Activated naive CD8-positive, alpha-beta T cell treated with anti-CD3 and anti-CD28 coated beads, Interleukin-2, amount 50 U/mL, for 24 hours (primary cell): ENCODE measurements at places on chromosomes 11 and 22.

GRCh38 chr11:117221775-117222517 is 9.9 kb downstream of the PCSK7 start:
- DNase-seq, result no peak

DNA sequence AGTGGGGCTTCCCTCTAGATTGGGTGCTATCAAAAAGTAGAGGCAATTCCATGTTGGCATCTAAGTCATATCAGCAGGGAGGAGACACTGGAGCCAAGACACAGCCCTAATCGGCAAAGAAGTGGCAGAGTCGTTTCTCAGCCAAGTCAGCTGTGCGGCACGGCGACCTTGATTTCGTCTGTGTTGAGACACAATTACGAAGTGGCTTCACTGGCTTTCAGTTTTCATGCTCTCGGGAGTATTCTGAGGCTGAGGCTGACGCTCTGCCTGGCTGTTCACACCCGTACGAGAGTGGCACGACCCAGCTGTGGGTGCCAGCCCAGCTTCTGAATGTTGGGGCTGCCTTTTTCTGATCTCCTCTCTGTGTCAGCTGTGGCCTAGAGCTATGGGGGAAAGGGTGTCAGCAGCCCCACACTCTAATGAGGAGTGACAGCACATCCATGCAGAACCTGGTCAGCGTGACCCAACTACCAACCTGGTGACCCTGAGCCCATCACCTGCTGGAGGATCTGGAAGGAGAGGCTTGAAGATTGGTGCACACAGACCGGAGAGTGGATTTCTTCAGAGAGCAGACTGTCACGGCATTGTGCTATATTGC is 105.7 kb upstream of the TMEM45B start:
- DNase-seq, result no peak

GRCh38 chr11:34448223-34448994 is 9.7 kb downstream of the CAT start:
- no peak for DNase-seq

GRCh38 chr11:19561011-19561410 is 151.6 kb upstream of the NAV2 start:
- DNase-seq, result no peak

- no peak for DNase-seq
Observed at GRCh38 chr22:47328550-47329243, 566.2 kb downstream of the TBC1D22A start.

DNA sequence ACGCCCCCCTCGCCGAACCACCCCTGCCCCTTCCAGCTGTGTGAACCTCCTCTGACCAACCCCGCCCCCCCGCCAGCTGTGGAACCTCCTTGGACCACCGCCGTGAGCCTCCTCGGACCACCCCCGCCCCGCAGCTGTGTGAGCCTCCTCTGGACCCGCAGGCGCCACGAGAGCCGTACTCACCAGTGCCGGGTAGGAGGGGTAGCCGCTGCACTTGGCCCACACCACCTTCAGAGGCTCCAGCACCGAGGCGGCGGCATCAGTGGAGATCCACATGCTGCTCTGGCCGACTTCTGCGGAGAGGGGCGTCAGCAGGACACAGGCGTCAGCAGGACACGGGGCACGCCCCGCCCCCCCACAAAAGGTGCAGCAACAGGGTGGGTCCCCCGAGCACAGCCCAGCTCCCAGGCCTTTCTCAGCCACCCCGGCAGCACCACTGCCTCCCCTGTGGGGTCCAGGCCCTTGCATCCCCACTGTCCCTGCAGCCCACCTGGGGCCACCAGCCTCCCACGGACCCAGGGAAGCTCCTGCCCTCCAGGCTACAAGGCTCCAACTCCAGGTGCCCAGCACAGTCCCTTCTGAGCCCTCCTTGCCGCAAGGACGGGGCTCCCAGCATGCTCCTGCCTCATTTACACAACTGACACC is 51.7 kb downstream of the BRD1 start:
- no peak for DNase-seq

DNA sequence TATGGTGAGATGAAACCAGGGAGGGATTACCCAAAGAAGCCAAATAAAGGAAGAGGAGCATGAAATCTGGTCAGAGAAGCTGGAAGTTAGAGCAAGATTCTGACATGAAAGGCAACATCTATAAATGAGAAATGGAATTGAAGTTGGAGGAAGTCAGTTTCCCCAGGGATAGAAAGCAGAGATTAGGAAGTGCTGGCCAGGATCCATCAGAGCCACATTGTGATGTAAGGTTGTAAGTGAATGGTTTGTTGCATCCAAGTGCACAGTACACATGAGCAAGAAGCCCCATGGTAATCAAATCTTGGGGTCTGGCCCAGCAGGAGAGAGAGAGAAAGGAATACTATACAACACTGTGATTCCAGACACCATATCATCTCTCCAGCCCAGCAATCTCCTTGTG is 6.6 kb upstream of the NLRP10 start:
- no peak for DNase-seq

DNA sequence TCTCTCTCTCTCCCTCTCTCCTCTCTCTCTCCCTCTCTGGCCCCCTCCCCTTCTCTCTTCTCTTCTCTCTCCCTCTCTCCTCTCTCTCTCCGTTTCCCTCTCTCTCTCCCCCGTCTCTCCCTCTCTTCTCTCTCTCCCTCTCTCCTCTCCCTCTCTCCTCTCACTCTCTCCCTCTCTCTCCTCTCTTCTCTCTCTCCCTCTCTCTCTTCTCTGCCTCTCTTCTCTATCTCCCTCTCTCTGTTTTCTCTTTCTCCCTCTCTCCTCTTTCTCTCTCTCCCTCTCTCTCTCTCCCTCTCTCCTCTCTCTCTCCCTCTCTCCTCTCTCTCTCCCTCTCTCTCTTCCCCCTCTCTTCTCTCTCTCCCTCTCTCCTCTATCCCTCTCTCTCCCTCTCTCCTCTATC is 98.3 kb upstream of the FGF3 start:
- DNase-seq, result no peak

GRCh38 chr22:23065069-23065451 is 5.3 kb upstream of the GNAZ start:
- no peak for DNase-seq

DNA sequence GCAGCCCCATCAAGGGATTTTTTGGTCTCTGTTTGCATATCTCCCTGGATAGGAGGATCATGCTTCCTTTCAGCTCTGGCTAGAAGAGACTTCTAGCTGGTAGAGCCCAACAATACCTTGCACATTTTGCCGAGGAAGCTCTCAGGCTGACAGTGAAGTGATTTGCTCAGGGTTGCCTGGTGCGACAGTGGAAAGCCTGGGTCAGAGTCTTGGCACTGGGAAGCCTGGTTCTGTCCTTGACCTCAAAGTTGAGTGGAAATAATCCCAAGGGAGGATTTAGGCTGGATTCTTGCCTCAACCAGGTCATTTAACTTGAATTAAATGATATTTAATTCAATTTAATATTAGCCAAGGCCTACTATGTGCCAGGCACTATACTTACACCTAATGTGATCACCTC is 24.4 kb upstream of the ALG8 start:
- no peak for DNase-seq

DNA sequence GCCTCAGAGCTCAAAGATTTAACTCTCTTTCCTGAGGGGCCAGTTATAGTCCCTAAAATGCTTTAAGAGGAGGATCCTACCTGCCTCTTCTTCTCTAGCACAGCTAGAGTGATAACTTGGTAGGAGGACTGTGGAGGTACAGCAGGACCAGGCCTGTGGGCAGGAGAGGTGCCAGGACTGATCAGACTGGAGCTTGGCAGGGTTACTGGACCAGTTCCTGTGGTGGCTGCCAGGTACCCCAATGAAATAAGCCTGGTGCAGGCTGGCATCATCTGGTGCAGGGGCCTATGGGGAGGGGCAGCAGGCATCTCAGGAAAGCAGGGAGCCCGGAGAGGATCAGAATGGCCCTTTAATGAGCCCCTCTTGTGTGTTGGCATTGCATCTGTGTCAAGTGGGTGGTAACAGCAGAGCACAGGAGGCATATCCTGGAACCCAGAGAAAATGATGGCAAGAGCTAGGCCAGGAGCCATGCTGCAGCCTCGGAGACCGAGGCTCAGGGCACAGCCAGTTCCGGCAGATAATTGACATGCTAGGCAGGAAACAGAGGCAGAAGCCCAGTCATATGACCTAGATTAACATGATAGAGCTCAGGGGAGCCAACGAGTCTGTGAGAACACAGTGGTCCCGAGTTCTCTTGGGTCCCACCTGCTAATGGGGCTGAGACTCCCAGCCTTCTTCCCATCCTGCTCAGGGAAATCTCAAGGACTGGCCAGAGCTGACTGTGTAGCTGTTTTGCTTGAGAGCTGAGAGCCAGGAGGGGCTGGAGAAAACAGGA is 187.5 kb upstream of the ZBED5 start:
- no peak for DNase-seq

DNA sequence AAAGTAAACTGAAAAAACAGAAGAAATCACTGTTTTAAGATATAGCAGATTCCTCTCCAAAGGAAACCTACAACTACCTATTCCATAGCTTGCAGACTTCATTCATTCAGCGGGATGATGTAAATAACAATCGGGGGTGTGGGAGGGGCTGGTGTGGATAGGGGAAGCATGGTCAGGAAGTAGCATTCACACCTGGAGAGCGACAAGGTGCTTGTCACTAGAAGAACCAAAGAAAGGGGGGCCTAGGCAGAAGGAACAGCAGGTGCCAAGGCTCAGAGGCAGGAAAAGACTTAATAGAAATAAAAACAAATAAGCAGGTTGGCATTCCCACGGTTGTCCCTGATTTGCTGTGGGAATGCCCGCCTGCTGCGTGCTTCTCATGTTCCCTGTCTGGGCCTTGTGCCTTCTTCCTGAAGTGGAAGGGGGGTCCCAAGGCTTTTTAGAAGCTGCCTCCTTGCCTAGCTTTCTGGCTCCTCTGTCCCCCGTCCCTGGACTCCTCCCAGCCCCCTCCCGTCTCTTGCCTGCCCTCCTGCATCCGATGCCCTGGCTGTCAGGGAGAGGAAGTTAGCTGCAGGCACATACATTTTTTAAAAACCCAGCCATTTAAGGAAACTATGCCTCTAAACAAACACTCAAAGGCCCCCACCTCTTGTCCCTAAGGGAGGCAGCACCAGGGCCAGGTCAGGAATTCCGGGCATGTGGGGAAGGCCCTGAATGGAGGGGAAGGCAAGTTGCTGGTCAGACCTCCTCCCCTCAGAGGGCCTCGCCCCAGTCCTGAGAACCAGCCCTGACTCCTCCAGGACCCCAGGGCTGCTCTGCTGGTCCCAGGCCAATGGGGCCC is 54.7 kb upstream of the PRDM11 start:
- no peak for DNase-seq

GRCh38 chr11:114883472-114883871 is 205.1 kb downstream of the NXPE2 start:
- no peak for DNase-seq

DNA sequence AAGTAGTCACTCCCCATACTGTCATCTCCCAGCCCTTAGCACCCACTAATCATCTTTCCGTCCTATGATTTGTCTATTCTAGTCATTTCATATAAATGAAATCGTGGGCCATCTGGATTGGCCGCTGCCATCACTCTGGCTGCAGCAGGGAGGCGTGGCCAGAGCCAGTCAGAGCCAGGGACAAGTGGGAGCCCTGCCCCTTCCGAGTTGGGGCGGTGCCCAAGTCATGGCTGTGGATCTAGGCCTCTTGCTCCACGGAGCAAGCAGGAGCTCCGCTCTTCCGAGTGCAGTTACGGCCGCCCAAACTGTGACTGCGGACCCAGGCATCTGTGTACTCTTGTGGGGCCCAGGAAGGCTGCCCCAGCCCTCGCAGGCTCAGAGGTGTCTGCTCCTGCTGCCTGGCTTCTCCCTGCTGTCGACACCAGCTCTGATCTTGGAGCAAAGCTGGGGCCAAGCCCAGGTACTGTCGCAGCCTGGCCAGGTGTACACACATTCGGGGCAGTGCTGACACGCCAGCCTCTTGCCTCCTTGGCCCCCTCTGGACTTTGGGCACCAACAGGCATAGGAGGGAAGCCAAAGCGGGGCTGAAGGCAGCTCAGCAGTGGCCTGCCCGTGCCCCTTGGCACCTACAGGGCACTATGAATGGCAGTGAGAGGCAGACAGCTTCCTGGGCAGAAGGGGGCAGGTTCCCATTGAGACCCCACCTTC is 8.4 kb downstream of the MRPL48 start:
- DNase-seq, result no peak

- no peak for DNase-seq
Observed at GRCh38 chr11:114236829-114237228, 59.4 kb upstream of the NNMT start.

GRCh38 chr11:121367844-121368225 is 75.3 kb downstream of the SC5D start:
- no peak for DNase-seq

DNA sequence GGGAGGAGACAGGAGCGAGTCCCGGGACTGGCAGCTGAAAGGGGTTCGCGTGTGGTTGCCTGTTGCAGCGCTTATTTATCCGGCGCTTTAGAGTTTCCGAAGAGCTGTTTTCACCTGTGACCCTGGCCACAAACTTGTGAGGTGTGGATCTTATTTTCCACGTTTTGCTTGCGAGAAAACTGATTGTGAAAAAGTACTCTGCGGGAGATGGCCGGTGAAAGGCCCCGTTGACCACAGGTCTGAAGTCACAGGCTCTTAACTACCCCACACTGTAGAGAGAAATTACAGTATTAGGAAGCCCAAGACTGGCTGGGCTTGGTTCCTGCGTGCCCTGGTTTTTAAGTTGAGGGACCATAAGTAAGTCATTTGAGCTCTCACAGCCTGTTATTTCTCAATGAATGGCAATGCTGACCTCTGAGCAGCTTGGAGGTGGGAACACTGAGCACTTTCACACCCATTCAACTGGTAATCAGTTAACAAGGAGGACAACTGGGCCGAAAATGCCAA is 379 bp upstream of the RAB38 start:
- DNase-seq, result no peak

- peak; percentile 26 for DNase-seq
Observed at GRCh38 chr11:20162824-20163782, 2.8 kb upstream of the DBX1 start.

DNA sequence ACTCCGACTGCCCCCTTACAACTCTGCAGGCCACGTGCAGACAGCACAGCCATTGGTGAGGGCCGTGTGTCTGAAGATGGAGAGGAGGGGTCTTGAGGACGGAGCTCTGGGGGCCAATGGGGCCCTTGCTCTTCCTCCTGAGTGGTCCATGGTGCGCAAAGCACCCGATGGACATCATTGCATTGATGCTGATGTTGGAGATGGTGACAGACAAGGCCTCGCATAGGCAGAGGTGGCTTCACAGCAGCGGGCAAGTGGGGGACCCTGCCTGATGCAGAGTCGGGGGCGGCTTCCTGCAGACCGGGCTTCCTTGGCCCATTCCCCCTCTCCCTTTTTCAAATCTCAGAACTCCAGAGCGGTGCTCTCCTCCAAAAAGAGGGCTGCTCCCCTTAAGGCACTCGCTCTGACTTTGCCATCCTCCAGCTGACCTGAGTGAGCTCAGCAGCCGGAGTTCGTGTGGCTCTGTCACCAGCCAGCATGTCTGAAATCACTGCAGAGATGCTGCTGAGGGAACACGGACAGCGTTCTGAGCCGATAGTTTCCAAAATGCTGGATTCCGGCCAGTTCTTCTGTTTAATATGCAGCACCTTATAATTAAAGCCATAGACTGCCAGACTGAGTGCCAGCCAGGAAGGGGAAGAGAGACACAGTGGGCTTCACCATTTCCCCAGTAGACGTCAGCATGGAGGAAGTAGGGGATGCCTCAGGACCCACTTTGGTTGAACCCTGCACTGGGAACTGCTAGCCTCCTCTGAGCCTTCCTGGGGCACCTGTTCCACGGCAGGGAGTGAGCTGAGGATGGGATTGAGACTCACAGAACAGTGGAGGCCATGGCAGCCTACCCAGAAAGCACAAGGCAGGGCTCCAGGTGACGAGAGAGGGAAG is 278.2 kb downstream of the BRD1 start:
- DNase-seq, result no peak
